ENCODE measurements at places on chromosomes 3 and 15.
A peak's percentile ranks its signal among the peaks of the same experiment; 100 is the strongest.

GRCh38 chr15:42144841-42145375 lies 11.5 kb downstream of the PLA2G4F start:
- no peak for DNase-seq

GRCh38 chr15:61640756-61641155 lies 411.7 kb upstream of the RORA start:
- no peak for DNase-seq

GRCh38 chr15:94259121-94259751 lies 27.9 kb downstream of the MCTP2 start:
- DNase-seq, result no peak

DNA sequence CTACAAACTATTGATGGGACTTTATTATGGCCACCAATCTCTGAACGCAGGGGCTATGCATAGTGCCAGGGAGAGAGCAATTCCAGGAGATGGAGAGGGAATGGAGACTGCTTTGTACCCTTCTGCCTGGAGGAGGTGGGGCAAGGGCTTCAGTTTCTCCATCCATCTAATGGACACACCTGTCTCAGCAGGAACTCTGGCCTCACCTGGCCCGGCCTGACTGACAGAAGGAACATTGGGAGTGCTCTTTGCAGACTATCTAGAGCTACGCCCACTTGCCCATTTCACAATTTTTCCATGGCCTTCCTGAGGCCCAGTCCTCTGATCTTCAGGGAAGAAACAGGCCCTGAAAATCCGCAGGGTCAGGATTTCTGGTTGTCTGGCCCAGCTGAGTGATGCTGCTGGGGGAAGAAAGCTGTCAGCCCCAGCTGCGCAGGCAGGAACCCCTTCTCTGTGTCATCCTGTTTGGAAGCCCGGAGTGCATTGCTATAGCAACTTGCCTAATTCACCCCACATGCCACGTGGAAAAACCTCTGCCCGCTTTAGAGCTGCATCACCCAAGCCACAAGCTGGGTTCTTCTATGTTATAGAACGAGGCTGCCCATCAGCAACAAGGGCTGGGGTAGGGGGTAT lies 6.4 kb downstream of the ITGA11 start:
- no peak for DNase-seq

DNA sequence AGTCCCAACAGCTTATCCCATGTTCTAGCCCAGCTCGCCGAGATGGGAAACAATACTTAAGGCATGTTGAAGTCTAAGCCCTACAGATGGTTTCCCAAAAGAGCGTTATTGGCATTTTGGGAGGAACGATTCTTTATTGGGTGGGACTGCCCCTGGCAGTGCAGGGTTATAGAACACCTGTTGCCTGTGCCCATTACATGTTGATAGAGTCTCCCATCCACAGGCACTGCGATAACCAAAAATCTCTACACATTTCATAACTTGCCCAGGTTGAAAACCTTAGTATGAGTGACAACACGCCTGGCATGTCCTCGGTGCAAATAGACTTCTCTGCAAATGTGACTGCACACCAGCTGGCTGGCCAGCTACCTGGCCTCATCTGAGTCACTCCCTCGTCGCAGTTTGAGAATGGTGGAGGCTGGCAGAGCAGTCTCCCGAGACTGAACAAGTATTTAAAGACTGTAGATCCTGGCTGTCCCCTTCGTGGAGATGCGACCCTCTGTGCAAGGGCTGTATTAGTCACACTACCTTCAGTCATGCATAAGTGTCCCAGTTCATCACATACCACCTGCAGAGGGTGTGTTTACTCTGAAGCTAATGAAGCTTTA lies 18.7 kb downstream of the ZNF80 start:
- no peak for DNase-seq

DNA sequence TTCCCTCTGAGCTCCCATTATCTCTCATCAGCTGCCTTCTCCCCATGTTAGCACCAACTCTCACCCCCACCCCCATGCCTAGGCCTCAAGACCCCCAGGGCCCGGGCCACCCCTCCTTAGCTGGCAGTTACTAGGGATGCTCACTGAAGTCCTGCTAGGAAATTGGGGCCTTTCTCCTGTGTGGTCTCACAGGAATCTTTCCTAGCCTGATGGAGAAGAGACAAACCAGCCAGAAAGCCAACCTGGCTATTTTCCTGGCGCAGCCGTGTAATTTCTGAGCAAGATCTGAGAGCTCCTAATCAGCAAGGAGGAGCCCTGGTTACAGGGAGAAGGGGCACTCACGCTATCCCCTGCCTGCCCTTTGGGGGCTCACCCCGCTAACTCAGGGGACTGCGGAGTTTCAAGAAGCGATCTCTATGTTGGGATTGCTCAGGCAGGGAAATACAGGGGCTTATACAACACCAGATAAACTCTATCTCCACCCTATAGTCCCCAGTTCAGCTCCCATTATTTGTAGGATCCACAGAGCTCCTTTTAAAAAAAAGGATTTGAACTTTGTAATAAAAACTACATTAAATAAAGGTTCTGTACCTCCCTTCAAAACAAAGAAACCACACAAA lies 25.2 kb downstream of the NR2F2 start:
- DNase-seq, result no peak

GRCh38 chr3:175349168-175349567 lies 490.0 kb downstream of the NAALADL2 start:
- DNase-seq, result no peak

DNA sequence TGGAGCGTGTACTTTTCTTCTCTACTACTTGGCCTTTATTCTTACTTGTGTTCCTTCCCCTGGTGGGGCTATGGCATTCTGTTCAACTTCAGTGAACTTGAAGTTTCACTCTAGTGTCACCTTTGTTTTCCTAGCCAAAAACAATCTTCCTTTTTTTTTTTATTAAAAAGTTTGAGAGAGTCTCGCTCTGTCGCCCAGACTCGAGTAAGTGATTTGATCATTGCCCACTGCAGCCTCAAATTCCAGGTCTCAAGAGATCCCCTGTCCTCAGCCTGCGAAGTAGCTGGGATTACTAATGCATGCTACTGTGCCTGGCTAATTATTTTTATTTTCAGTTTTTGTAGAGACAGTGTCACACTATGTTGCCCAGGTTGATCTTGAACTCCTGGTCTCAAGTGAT lies 124.8 kb downstream of the SST start:
- no peak for DNase-seq

GRCh38 chr3:128496019-128496601 lies 3.1 kb upstream of the GATA2 start:
- peak; percentile 63 for DNase-seq

GRCh38 chr15:43516801-43517353 lies 531 bp upstream of the MAP1A start:
- DNase-seq, result no peak

GRCh38 chr3:46022909-46023785 lies 4.1 kb downstream of the XCR1 start:
- DNase-seq, result peak; percentile 27

GRCh38 chr15:33492434-33493052 lies 181.8 kb downstream of the RYR3 start:
- DNase-seq, result no peak

- DNase-seq, result no peak
Observed at GRCh38 chr3:90018779-90019178, 911.4 kb downstream of the EPHA3 start.
